Memory B cell (primary cell): ENCODE measurements at places on chromosomes 1 and 21.
A peak's percentile ranks its signal among the peaks of the same experiment; 100 is the strongest.

DNA sequence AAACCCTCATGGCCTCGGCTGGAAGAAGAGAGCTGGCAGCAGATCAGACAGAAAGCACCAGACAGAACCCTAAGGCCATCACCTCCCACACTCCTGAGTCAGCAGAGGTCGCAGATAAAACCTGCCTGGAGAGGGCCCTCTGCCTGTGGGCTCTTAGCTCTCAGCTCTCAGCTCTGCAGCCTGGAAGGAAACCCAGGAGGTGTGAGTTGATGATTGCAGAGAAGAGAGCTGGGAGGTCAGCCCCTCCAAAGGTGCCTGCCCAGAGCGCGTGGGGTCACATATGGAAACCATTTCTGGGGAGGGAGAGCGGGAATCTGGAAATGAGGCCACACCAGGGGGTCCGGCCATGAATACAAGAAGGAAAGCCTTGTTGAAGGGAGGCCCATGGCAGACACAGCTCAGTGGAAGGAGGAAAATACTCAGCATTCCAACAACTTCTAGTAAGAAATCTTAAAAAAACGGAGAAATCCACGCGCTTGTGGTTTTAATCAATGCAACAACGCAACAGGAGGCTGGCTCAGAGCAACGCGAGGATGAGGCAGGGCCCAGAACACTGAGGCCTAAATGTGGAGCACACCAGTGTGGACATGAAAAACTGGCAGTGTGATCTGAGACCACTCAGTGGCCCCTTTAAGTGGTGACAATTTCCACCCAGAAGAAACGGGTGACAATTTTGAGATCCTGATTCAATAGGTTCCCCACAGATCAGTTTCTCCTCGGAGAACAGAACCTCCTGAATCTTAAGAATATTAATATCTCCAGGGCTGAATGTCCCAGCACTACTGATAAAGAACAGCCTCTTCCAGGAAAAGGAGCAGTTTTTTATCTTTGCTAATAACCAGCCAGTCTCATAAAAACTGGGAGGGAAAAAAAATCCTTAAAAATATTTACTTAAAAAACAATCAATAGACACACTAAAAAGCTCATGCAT, 45.7 kb downstream of the PSMG1 start:
- DNase-seq = no peak

- DNase-seq = no peak
Observed at GRCh38 chr1:193367863-193368262, 181.4 kb upstream of the B3GALT2 start.

DNA sequence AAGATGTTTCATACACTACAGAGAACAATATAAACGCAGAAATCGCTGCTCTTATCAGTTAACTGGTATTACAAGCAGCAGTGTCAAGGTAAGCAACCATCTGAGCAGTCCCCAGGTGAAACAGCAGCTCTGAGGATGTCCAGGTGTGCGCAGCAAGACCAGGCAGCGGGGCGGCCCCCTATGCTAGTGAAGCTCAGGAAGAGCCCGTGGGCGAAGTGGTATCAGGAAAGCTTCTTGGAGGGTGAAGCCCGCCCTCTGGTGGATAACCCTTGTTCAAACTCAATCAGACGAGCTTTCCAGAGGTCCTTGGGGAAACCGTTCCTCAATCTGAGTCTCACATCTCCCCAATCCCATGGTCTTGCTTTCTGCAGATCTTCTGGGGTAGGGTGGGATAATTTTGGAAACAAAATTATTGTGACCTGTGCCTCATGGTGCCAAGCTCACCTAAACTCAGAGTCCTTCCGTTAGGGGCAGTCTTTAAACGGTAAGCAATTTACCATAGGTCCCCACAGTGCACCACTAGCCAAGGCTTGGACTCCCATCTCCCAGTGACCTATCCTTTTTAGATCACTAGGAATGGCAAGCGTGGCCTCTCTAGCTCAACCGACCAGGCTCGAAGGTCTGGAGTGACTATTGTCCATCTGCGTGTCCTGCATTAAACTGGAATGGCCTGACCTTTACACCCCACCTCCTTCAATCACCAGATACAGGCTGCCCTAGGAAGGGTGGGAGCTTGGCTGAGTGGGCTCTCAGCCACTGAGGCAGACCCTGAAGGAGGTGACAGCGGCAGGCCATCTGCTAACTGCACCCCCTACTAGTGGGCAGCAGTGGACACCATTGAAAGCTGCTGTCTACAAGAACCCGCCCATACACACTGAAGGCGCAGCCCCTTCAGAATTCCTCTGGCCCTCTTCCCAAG, 13.6 kb upstream of the FAM110D start:
- DNase-seq = peak; percentile 61

- DNase-seq = no peak
Observed at GRCh38 chr1:154808261-154808908, 61.7 kb downstream of the KCNN3 start.

- no peak for DNase-seq
Observed at GRCh38 chr1:154326546-154327465, 1.5 kb downstream of the ATP8B2 start.

DNA sequence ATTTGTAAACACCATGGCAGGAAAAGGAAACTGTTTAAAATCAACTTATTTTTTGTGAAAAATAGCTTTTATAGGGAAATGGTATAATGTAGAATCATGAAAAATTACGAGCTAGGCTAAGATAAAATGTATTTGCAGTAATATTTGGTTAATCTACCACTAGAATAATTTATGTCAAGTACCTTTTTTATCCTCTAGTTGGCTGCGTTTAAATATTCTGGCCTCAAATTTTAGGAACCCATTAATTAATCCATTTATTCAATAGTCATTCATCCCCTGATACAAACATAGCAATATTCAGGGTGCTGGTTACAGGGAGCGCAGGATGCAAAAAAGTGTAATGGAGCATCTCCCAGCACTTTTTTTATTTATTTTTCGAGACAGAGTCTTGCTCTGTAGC, 8.6 kb upstream of the IER5 start:
- no peak for DNase-seq

DNA sequence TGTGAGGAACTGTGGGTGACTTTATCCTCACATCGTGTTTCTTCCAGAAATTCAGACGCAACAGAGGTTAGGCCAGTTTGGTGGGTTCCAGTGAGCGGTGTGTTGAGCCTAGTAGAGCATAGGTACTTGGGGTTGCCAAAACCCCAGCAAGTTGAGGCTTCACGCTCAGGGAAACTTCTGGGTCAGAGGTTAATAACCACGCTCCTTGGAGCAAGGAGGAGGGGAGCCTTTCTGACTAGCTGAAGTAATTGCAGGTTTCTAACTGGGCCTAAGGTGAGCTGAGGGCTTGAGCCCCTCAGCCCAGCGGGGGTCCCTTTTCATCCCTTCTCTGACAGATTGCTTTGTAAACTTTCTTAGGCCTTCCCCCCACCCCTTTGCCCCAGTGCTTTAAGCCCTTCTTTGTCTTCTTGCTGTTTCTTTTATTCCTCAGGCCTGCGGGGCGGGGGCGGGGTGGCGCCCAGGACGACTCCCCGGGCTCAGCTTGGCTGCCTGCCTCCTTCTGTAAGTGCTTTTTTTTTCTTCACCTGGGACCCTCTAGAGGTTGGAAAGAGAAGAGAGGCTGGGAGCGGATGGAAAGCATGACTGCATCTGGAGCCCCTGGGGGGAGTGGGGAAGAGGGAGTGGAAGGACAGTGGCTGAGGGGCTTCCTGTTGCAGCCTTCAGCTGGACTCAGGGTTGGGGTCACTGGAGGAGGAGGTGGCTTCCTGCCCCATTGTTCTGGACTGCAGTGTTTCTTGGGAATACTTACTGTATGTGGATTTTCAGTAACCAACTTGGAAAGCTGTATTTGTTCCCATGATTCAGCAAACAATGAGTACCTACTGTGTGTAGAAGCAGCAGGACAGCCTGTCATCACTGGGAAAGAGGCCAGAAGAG, 1.3 kb upstream of the ZNF436 start:
- DNase-seq = no peak

DNA sequence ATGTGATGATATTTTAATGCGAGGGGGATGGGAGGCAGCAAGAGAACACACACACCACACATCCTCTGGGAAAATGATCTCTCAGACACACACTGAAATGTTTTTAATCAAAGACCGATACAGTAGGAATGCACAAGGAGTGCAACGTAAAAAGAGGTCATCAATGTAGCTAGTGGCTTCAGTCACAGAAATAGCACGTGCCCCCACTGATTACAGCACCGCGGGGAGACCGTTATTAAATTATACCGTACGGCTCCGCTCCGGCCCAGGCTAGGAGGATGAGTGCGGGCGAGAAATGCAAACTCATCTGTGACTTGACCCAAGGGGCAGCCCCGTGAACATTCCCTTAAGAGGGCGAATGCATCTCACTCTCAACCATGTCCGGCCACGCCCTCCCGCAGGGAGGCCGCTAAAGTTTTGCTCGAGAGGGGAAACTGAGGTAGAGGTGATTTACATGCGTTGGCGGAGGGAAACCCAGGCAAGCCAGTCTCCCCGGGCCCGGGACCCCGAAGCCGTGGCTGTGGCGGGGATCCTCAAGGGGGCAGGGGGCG, 552 bp downstream of the UBR4 start:
- DNase-seq = peak; percentile 56

- no peak for DNase-seq
Observed at GRCh38 chr1:156936721-156937220, 16.3 kb downstream of the LRRC71 start.

DNA sequence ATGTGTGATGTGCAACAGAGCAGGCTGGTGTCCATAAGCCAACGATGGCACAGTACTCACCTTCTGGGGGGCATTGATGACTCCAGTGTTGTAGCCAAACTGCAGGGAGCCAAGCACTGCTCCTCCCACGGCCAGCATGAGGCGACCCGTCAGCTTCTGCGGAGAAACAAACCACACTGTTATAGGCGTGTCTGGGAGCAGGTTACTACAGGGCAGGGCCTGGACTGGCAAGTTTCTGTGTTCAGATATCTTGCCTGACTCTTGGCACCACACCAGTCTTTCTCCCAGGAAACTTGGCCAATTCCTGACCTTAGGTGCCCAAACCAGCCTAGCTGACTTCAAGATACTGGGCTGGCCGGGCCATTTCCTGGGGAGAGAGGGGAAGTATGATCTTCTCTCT, 15.5 kb downstream of the SLC2A1 start:
- no peak for DNase-seq

- DNase-seq = no peak
Observed at GRCh38 chr1:25167269-25168192, 64.8 kb downstream of the SYF2 start.
